ENCODE measurements at places on chromosomes 4 and X.

DNA sequence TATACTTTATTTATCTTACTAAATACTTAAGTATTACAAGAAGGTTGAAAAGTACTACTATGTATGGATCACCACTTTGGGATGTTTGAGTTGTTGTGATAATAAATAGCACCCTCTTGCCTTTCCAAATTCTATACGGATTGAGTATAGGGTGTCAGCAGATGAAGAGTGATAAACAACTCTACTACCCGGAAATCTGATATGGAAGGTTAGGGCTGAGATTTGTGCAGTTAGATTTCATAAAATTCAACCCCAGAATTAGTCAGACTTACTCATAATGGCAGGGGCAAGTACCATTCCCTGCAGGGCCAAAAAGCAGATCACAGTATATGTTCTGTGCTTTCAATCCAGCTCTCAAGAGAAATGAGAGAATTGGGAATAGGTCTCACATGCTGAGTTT is 1008.9 kb upstream of the PCDH7 start:
- DNase-seq = no peak

GRCh38 chr4:77821775-77822174 is 2.6 kb upstream of the CNOT6L start:
- no peak for DNase-seq

DNA sequence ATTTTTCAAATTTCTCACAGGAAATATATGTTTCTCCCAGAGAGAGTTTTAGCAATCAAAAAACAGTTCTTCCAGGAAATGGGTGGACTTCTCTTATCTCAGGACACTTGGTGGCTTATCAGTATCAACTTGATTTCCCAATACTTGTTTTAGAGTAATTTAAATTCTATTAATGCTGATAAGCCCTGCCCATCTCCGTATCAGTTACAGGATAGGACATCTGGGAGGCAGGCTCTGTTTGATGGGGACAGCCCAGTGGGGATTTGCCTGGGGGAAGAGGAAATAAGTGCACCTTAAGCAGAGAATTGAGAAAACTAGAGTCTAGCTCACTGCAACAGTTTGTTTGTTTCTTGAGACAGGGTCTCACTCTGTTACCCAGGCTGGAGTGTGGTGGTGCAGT is 43.2 kb upstream of the PDGFRA start:
- no peak for DNase-seq

DNA sequence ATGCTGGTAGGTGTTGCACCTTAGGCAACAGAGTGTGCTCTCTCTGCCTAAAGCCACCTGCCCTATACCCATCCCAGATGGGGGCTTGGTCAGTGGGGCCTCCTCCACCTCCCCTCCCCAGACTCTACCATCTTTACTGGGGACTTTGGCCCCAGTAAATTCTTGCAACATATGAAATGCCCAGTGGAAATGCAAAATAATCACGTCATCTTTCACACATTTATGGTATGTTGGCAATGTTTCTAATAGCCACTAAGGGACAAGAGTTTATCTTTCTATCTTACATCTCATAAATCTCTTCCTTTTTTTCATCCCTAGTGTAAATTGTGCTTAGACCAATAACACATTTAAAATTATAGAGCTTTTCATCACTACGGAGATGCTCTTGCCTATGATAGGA is 103.0 kb upstream of the MAML3 start:
- DNase-seq = no peak

GRCh38 chr4:142671516-142671915 is 174.6 kb downstream of the INPP4B start:
- DNase-seq = no peak

GRCh38 chr4:89221167-89221867 is 86.3 kb downstream of the GPRIN3 start:
- no peak for DNase-seq

GRCh38 chr4:95049551-95050233 is 291.9 kb downstream of the BMPR1B start:
- DNase-seq = no peak

DNA sequence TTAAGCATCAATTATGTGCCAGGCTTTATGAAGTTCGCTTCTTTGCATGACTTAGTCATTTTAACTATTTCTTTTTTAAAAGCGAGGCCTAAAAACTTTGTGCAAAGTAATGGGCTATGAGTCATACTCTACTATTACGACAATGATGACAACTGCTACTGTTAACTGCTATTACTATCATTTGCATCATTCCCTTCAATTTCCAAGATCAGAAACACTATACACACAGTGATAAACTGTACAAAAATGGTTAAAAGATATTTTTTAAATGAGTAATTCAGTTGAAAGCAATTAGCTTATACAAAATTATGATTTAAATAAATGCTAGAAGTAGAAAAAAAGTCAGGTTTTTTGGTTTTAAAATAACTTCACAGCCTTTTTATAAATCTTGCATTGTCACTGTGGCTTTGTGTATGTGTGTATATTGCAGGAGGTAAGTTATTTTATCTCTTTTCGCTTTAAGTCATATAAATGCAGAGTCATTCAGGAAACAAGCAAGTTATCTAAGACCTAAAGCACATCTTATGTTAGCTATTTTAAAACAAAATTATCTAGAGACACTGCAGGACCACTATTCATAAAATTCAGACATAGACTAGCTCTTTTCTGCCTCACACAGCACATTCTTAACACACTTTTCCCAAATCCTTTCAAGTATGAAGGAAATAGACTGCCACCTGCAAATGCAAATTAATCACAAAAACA is 18.5 kb upstream of the CXCL3 start:
- DNase-seq = no peak

DNA sequence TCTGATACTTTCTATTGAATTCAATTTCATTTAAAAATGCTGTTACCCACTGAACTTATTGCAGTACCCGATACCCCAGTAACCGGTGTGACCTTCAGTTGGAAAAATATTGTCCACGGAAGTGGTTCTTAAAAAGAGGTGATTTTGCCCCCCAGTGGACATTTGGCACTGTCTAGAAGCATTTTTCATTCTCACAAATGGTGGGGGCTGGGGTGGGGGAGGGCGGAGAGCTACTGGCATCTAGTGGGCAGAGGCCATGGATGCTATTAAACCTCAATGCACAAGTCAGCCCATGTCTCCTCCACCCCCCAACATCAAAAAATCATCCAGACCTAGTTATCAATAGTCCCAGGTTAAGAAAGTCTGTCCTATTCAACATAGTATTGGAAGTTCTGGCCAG is 19.6 kb upstream of the CHM start:
- no peak for DNase-seq

Data from NCI-H1436 treated with DMSO at 0.1 percent for 48 hours (cell line).